Right renal cortex interstitium (tissue), 3 donors: ENCODE measurements at places on chromosomes 6 and 20. TPM values are rescaled to one million over a fixed set of nuclear protein-coding genes. Genes with fewer than 3 reads are reported as not detected.

- no peak for DNase-seq
Measured at GRCh38 chr6:111995404-111995803, 58.5 kb upstream of the CCN6 start.

DNA sequence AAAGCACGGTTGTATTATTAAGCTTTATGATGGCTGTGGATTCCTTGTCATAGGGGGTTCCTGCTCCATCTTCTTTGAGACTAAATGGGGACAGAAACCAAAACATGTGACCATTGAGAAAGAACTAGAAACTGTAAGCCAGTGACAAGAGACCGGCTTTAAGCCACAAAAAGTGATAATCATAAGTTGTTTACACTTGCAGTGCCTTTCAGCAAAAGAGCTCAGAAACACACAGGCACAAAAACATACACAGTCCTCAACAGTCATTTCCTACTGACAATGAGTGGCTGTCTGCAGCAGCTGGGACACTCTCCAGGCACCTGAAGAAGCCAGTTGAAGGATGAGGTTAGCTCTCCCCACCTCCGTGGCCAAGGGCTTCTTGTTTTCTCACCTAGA, 20.0 kb upstream of the UBE2J1 start:
- no peak for DNase-seq

GRCh38 chr6:153044295-153044694, 41.8 kb upstream of the MTRF1L start:
- no peak for DNase-seq

- no peak for DNase-seq
Measured at GRCh38 chr6:95519228-95520037, 57.9 kb upstream of the MANEA start.

DNA sequence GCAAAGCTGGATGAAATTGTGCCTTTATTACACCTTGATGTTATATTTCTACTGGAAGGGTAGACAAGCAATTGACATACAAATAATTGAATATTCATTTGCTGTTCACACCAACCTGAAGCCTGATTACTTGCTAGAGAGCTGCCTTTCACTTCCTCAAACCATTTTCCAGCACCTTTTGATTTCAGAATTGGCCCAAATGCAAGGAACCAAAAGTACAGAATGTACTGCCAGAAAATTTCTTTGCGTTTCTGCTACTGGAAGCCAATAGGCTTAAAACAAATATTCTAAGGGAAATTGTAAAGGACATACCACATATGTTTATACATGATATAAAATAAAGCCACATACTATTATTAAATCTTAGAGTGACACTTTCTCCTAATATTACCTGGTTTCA, 94.5 kb downstream of the RFPL4B start:
- DNase-seq: no peak

DNA sequence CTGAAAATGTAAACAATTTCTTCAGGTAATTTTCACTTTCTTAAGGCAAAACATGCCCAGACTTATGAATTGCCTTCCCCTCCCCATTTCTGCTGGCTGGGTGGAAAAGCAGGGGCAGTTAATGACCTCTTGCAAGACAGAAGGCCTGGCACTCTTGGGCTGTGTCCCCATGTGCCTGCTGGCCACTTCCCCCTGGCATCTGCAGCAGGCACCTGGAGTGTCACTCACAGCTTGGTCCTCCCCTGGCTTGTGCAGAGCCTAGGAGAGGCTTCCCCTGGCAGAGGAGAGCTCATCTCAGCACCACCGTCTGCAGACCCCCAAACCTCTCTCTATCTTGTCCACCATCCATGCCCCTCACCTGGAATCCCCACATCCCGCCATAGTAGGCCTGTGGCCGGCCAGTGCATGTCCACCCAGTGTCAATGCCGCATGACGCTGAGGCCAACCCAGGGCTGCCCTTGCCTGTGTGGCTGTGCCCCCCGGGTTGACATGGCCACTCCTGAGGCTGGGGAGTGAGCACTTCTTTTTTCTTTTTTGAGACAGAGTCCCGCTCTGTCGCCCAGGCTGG, 83.5 kb upstream of the SLC22A23 start:
- DNase-seq: no peak

DNA sequence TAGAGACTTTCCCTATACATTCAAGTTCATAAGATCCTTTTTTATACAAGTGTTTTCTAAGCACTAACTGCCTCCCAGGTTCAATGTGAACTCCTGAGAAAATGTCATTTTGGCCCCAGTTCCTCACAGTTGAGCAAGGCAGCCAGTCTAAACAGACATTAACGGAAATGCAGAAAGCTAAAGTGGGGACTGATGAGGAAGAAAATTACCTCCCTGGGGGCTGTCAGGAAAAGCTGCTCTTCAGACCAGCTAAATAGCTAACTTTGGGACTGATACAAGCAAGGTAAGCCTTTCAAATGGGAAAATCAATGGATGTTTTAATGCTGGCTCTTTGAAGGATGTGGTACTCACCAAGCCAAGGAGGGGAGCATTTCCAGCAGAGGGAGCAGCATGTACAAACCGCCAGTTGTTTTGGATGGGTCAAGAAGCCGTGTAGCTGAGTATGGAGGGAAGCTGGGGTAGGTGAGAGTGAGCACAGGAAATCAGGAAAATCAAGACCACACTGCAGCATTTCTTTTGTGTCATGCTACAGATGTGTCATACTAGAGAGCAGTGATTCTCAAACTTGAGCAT, 180.8 kb upstream of the CHD6 start:
- no peak for DNase-seq

GRCh38 chr6:166836785-166837718, 119.3 kb downstream of the RNASET2 start:
- no peak for DNase-seq

DNA sequence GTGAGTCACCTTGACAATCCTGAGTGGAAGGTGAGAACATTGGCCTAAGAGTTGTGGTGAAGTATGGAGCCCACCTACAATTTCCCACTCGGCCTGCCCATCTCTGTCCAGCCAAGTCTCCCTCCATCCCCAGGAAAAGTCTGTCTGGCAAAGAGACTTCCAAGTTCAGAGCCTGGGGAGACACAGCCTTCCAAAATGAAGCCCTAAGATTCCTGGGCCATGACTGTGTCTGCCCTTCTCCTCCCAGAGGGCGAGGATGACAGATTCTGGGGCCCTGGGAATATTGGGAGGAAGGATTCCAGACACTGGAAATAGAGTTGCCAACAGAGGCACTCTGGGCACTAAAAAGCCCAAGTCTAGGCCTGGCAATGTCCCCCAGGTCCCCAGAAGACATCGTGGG, 176.8 kb downstream of the NFATC2 start:
- no peak for DNase-seq

DNA sequence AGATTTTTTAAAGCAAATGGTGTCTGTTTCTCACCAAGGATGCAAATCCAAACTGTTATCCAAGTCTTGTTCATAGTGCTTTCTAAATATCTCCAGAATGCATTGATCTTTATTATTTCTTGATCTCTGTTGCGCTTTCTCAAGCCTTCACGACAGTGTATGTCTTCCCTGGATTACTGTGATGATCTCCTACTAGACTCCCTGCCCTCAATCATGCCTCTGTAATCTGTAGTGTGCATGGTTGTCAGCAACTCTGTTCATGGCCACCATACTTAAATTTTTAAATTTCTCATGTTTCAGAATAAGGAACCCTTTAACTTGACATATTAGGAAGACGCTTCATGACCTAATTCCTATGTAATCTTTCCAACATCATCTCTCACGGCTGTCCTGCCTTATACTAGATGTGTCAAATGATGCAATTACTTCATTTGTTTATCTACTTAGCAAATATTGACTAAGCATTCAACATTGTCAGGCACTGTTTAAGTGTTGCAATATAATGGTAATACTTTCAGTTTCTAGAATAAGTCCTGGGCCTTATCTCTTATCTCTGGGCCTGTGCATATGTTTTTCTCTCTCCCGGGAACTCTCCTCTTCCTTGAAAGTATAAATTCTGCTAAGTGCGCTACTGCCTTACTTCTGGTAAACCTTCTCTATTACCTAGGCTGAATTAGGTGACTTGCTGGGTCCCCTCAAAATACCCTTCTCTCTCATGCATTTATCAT, 25.6 kb upstream of the AHI1 start:
- DNase-seq: no peak

GRCh38 chr6:87832025-87832825, 130.2 kb upstream of the AKIRIN2 start:
- no peak for DNase-seq

DNA sequence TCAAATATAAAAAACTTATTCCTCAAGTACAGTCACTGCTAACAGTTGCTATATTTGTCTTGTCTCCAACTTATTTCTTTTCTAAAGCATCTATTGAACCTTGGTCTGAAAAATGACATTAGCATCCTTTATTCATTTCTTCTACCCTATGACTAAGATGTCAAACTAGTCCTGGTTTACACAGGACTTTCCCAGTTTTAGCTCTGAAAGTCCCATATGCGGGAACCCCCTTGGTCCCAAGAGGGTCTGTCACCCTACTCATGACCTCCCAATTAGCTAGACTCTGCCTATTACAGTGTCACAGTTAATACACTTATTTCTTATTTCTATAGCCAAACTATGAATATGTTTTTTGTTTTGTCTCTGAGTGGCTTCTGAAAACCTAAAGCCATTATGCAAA, 37.1 kb downstream of the PLEKHG1 start:
- no peak for DNase-seq

DNA sequence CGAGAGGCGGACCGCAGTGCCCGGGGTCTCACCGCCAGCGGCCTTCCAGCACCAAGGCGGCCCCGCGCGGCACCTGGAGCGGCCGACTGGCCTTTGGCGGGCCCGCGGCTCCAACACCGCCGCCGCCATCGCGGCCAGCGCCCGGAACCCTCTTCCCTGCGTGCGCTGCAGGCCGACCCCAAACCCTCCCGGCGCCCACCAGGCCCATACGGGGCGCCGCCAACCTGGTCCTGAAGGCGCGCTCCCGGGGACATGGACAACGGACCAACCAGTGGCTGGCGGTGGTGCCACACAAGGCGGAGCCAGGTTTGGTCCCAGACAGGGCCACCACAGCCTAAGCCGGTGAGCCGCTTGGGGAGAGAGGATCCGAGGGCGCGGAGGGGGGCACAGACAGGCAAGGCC, 1514.8 kb upstream of the DEFB115 start:
- DNase-seq: no peak

GRCh38 chr6:29734046-29735018, 11.1 kb downstream of the HLA-F start:
- DNase-seq: no peak

GRCh38 chr6:129920103-129920798, 59.1 kb upstream of the TMEM244 start:
- DNase-seq: no peak

GRCh38 chr20:30949761-30950160, 307.7 kb upstream of the DEFB115 start:
- DNase-seq: no peak

DNA sequence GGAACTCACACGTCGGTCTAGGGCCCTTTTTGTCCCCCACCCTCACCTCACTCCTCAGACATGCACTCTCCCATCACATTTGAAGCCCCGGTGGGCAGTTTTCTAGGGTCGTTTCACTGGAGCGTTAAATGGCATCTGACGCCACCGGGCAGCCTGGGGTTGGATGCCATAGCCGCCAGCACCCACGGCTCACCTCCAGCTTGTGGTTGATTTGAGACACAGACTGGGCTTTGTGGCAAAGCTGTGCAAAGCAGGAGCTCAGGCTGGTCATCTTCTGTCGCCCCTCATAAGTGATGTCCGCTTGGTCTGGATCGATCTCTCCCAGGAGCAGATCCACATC, 530 bp downstream of the GOPC start:
- DNase-seq: no peak

DNA sequence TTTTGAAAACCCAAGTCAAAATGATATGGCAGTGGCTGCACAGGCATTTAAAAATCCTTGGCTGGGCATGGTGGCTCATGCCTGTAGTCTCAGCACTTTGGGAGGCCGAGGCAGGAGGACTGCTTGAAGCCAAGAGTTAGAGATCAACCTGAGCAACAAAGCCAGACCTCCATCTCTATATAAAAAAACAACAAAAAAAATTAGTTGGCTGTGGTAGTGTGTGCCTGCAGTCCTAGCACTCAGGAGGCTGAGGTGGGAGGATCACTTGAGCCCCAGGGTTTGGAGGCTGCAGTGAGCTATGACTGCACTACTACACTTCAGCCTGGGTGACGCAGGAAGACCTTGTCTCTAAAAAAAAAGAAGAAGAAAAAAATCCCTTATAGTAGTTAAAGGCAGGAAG, 142.9 kb downstream of the MYB start:
- no peak for DNase-seq

GRCh38 chr6:43377710-43378229, 8.3 kb upstream of the ZNF318 start:
- DNase-seq: no peak

DNA sequence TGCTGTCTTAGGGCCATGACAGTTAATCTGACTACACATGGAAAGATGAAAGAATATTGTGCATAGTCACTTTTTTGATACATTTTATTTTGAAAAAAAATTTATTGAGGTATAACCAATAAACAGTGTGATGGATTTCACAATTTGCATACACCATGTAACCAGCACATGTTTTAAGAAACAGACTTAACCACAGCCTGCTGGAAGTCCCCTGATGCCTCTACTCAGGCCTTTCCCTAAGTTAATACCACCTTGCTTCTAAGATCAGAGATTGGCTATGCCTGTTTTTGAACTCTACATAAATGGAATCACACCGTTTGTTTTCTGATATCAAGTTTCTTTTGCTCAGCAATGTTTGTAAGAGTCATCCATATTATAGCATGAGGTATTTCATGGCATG, 136.3 kb downstream of the CFAP61 start:
- DNase-seq: no peak

GRCh38 chr6:139418481-139419132, 44.2 kb upstream of the CITED2 start:
- no peak for DNase-seq

GRCh38 chr20:32465092-32465900, 107.2 kb downstream of the ASXL1 start:
- no peak for DNase-seq

Gene UQCC2
- 60.2 TPM for polyA plus RNA-seq

Gene CD93
- polyA plus RNA-seq: 44.3 TPM

Gene SLC35D3
- polyA plus RNA-seq: not detected

Gene MUC21
- polyA plus RNA-seq: not detected

Gene CST5
- polyA plus RNA-seq: 0.97 TPM

Gene KIAA0408
- polyA plus RNA-seq: 4.3 TPM

Gene EDN3
- polyA plus RNA-seq: 4.7 TPM

Gene SPATS1
- not detected for polyA plus RNA-seq

Gene NECAB3
- polyA plus RNA-seq: 15.0 TPM

Gene FAXC
- 6.9 TPM for polyA plus RNA-seq
